ENCODE measurements at places on chromosomes 2 and 18.

- no peak for DNase-seq
Measured at GRCh38 chr2:196434217-196434616, 205.3 kb upstream of the CCDC150 start.

DNA sequence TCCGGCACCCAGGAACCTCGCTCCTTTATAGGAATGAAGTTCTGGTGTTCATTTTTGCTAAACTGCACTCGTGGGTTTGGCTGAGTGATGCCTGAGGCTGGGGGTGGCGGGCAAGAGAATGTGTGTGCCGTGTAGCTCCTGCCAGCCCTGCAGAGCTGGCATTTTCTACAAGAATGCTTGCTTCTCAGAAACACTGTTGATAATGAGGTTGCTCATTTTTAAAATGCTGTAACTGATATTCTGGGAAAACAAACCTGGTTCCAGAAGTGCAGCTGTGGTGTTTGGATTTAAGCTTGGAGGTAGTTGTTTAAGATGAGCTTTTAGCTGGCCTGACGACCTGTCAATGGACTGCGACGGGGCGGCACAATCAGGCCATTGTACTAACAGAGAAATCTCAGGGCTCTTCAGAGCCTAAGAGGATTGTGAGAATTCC is 511.9 kb upstream of the TNP1 start:
- DNase-seq: no peak

GRCh38 chr2:136434251-136434715 is 316.3 kb upstream of the CXCR4 start:
- DNase-seq: no peak

- DNase-seq: no peak
Measured at GRCh38 chr18:55968550-55968949, 380.6 kb upstream of the TCF4 start.

DNA sequence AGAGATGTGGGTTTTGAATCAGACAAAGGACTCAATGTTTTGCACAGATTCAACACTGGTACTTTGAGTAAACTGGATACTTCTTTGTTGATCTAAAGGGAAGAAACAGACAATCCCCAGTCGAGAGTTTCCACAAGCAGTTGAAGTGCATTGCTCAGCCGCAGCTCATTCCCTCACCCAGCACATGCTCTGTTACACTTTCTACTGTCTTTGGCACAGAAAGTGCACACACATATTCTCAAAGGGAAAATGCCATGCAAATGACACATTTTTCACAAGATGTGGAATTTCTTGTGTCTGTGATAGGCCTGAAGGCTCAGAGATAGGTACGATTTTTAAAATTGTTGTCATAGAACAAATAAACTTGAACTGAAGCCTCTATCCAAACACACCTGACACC is 258.9 kb upstream of the TRIB2 start:
- DNase-seq: no peak

GRCh38 chr2:227511239-227511930 is 39.4 kb downstream of the AGFG1 start:
- DNase-seq: no peak

GRCh38 chr18:961644-962355 is 57.1 kb downstream of the ADCYAP1 start:
- peak; percentile 34 for DNase-seq
